ENCODE measurements at places on chromosomes 12 and 14. TPM values are rescaled to one million over a fixed set of nuclear protein-coding genes. Genes with fewer than 3 reads are reported as not detected.

The PRH2 gene
- total RNA-seq: not detected

The FERMT2 gene
- 40.4 TPM for total RNA-seq

DNA sequence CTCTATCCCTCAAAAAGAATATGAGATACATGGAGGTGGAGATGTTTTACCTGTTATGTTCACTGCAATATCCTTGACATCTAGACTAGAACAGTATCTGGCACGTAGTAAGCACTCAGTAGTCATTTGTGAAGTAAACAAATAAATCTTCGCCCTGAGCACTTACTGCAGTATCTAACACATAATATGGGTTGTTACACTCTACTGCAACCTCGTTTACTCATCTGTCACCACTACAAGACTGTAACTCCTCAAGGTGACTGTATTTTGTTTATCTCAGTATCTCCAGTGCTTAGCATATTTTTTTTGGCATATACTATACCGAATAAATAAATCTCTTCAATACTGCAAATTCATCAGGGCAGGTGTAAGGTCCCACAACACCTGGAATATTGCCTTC, 66.1 kb downstream of the WASHC3 start:
- H3K36me3 ChIP-seq: no peaks in the 10 kb centered on the region
- H3K27ac ChIP-seq: no peak overlapping the region
- H3K27me3 ChIP-seq: no peaks in the 10 kb centered on the region
- no peak for DNase-seq

- H3K4me1 ChIP-seq: no peaks in the 10 kb centered on the region
- DNase-seq: no peak
- no peak overlapping the region for H3K27ac ChIP-seq
- H3K36me3 ChIP-seq: no peaks in the 10 kb centered on the region
These were observed 170.0 kb upstream of the VASH1 start for GRCh38 chr14:76591266-76591665.

GRCh38 chr12:75848961-75849360, 182.6 kb downstream of the PHLDA1 start:
- H3K27ac ChIP-seq: no peak overlapping the region
- H3K4me1 ChIP-seq: no peaks in the 10 kb centered on the region
- H3K27me3 ChIP-seq: no peaks in the 10 kb centered on the region
- no peak for DNase-seq

- no peaks in the 10 kb centered on the region for H3K27me3 ChIP-seq
- H3K4me1 ChIP-seq: no peaks in the 10 kb centered on the region
- H3K36me3 ChIP-seq: no peaks in the 10 kb centered on the region
- H3K4me3 ChIP-seq: no peak overlapping the region
- no peak for DNase-seq
These were observed 199.5 kb upstream of the SFSWAP start for GRCh38 chr12:131511391-131511802.
